Endothelial cell of umbilical vein (primary cell): ENCODE measurements at places on chromosomes 6 and 20.

DNA sequence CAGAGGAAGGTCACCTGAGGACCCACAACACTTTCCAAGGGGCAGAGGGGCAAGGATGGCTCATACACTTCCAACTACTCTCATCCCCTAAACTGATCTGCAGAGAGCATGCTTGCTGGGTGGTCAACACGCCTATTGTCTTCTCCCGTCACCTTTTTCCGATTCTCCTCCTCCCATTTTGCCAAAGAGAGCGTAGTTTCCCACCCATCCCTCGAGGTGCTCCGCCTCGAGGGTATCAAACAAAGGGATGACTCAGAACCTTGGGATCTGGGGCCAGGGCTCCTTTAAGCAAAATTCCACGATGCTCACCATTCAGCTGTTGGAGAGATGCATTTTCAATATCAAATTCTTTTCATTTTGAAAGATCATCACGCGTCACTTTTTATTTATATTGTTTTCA lies 507.5 kb upstream of the SULF2 start:
- H3K4me3 ChIP-seq = no peak overlapping the region
- peaks cover 33% of the 10 kb centered on the region for H3K4me1 ChIP-seq
- no peaks in the 10 kb centered on the region for H3K27me3 ChIP-seq

- H3K27ac ChIP-seq = no peak overlapping the region
- DNase-seq = no peak
- H3K4me1 ChIP-seq = no peaks in the 10 kb centered on the region
- H3K36me3 ChIP-seq = no peaks in the 10 kb centered on the region
Measured at GRCh38 chr6:18596531-18596835, 209.3 kb downstream of the RNF144B start.

DNA sequence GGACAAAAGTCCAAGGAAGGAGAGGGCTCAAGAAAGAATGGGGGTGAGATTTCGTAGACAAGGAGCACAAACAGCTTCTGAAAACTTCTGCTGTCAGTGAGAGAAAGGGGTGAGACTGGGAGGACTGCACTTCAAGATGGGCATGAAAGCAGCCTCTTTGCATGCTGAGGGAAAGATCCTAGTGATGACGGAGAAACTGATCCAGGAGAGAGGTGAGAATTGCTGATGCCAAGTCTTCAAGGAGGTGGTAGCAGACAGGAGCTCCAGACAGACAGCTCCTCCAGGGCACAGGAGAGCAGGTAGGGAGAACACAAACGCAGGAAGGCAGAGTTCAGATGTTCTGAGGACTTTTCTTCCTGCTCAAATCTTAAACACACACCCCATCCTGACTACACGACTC lies 303.9 kb downstream of the GMDS start:
- DNase-seq = no peak
- H3K4me3 ChIP-seq = no peak overlapping the region
- no peaks in the 10 kb centered on the region for H3K27me3 ChIP-seq
- no peaks in the 10 kb centered on the region for H3K4me1 ChIP-seq
- H3K27ac ChIP-seq = no peak overlapping the region

GRCh38 chr6:22466665-22467245 lies 102.6 kb upstream of the HDGFL1 start:
- H3K27ac ChIP-seq = no peak overlapping the region
- H3K4me3 ChIP-seq = no peak overlapping the region
- H3K36me3 ChIP-seq = no peaks in the 10 kb centered on the region
- peaks cover 24% of the 10 kb centered on the region for H3K4me1 ChIP-seq

DNA sequence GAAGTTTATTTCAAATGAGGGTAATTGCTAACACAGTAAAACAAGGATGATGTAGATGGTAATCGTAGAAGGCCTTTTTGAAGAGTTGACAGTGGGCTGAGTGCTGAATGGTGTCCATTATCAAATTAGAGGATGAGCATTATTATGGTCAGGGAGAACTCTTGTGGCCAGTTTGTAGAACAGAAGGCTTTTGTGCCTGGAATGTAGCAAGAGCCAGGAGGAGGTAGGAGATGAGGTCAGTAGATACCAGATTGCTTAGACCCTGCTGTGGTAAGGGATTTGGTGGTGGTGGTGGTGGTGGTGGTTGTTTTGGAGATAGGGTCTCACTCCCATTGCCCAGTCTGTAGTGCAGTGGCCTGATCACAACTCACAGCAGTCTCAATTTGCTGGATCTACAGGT lies 6.2 kb downstream of the CSE1L start:
- peaks cover 25% of the 10 kb centered on the region for H3K4me1 ChIP-seq
- H3K27ac ChIP-seq = no peak overlapping the region
- H3K27me3 ChIP-seq = no peaks in the 10 kb centered on the region
- no peaks in the 10 kb centered on the region for H3K36me3 ChIP-seq
- H3K4me3 ChIP-seq = no peak overlapping the region

GRCh38 chr6:5736016-5736738 lies 270.5 kb downstream of the NRN1 start:
- no peaks in the 10 kb centered on the region for H3K27me3 ChIP-seq
- no peak overlapping the region for H3K27ac ChIP-seq
- no peaks in the 10 kb centered on the region for H3K36me3 ChIP-seq

DNA sequence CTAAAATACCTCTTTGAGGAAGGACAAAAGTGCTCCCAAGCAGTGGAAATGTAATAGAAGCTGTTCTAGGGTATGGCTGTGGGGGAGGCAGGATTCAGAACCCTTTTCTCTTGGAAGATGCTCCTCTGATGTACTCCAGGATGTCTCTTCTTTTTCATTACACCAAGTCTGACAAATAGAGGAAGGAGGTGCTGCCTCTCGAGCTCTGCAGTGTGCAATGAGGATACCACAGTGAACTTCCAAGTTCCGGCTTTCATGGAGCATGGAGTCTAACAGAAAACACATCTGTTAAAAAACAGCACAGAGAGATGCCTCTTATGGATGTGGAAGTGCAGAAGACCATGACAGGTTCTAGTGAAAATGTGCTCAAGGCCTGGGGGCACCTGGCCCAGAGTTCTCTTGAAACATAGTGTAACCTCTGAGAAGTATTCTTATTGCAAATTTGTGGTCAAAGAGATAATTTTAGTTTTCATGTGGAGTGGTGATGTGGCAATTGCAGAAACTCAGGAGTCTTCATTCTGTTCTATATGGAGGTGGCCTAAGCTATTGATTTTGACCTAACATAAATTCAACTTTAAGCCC lies 362.0 kb upstream of the CITED2 start:
- no peak overlapping the region for H3K4me3 ChIP-seq
- no peaks in the 10 kb centered on the region for H3K36me3 ChIP-seq
- DNase-seq = no peak
- H3K27ac ChIP-seq = no peak overlapping the region
- peaks cover 12% of the 10 kb centered on the region for H3K4me1 ChIP-seq

- peaks cover 1% of the 10 kb centered on the region for H3K36me3 ChIP-seq
- H3K27ac ChIP-seq = no peak overlapping the region
- no peak for DNase-seq
- H3K4me3 ChIP-seq = no peak overlapping the region
- H3K4me1 ChIP-seq = peaks cover 14% of the 10 kb centered on the region
Measured at GRCh38 chr20:51423290-51423667, 119.2 kb downstream of the NFATC2 start.

DNA sequence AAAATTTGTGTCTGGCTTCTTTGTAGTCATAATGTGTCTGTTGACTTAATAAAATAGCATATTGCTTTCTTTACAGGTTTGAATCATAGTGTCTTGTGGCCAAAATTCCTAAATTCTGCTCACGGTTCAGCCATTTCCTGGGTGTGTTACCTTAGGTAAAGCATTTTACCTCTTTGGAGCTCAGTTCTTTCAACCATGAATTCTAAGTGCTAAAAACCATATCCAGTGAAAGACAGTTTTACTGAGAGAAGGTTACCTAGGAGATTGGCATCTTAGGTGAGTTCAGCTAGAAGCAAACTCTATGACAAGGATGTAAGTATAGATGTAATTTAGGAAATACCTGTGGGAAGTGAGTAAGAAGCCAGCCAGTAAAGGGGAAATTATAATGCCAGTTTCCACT lies 20.7 kb downstream of the CRYBG1 start:
- H3K27me3 ChIP-seq = peaks cover 9% of the 10 kb centered on the region
- no peaks in the 10 kb centered on the region for H3K36me3 ChIP-seq
- H3K4me3 ChIP-seq = no peak overlapping the region
- DNase-seq = no peak
- no peak overlapping the region for H3K27ac ChIP-seq

GRCh38 chr6:13538600-13538999 lies 35.8 kb upstream of the SIRT5 start:
- H3K4me3 ChIP-seq = no peak overlapping the region
- H3K27ac ChIP-seq = no peak overlapping the region
- no peak for DNase-seq
- no peaks in the 10 kb centered on the region for H3K36me3 ChIP-seq
- peaks cover 9% of the 10 kb centered on the region for H3K4me1 ChIP-seq

DNA sequence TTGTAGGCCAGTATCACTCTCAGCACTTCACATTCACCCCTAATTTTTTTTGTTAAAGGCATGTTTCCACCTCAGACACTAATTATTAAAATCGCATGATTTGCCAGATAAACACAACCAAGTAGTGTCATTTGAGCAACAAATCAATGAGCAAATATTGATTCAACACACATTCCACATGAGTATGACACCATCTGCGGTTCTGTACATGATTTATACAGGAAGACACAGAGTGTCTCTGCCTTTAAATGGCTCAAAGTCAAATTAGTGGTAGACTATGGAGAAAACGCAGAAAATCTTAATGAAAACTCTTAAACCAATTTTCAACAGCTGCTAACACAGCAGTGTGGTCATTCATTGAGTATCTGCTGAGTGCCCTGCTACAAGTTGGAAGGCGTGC lies 300.2 kb downstream of the SOX4 start:
- no peak for DNase-seq
- H3K27me3 ChIP-seq = no peaks in the 10 kb centered on the region
- no peak overlapping the region for H3K27ac ChIP-seq
- no peaks in the 10 kb centered on the region for H3K36me3 ChIP-seq
- H3K4me1 ChIP-seq = peaks cover 4% of the 10 kb centered on the region

DNA sequence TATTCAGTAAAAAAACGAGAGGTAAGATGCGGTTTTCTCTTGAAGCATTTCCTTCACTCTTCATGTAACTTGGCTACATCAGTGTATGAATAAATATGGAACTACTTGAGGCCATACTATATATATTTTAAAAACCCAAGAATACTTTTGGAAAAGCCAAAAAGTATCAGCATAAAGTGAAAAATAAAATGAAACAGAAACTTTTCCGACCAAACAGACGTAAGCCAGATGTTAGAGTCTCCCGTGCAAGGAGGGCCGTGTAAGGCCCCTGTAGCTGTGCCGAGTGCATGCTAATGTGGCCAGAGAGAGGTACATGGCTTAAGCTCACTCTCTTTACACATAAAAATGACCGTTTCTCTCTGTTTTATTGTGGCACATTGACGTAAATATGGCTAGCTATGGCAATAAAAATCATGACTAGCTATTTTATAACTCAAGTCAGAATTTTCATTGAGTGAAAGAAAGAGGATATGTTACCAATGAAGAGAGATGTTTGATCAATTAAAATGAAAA lies 140.1 kb upstream of the GMDS start:
- DNase-seq = no peak
- H3K4me3 ChIP-seq = no peak overlapping the region
- H3K36me3 ChIP-seq = no peaks in the 10 kb centered on the region
- H3K27me3 ChIP-seq = no peaks in the 10 kb centered on the region

DNA sequence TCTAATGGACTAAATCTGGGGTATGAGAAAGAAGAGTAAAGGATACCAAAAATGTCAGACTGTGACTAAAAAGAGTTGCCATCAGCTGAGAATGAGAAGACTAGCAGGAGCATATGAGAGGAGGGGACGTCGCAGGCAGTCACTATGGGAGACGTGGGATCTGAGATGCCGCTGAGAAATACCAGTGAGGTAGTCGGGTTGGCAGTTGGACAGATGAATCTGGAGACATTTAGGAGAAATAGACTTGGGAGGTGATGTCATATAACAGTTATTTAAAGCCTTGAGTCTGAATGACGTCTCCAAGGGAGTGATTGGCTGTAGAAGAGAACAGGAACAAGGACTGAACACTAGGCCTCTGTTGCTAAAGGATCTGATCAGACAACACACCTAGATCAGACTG lies 51.5 kb upstream of the TRIM26 start:
- peaks cover 2% of the 10 kb centered on the region for H3K4me1 ChIP-seq
- H3K4me3 ChIP-seq = no peak overlapping the region
- no peaks in the 10 kb centered on the region for H3K27me3 ChIP-seq
- DNase-seq = no peak

DNA sequence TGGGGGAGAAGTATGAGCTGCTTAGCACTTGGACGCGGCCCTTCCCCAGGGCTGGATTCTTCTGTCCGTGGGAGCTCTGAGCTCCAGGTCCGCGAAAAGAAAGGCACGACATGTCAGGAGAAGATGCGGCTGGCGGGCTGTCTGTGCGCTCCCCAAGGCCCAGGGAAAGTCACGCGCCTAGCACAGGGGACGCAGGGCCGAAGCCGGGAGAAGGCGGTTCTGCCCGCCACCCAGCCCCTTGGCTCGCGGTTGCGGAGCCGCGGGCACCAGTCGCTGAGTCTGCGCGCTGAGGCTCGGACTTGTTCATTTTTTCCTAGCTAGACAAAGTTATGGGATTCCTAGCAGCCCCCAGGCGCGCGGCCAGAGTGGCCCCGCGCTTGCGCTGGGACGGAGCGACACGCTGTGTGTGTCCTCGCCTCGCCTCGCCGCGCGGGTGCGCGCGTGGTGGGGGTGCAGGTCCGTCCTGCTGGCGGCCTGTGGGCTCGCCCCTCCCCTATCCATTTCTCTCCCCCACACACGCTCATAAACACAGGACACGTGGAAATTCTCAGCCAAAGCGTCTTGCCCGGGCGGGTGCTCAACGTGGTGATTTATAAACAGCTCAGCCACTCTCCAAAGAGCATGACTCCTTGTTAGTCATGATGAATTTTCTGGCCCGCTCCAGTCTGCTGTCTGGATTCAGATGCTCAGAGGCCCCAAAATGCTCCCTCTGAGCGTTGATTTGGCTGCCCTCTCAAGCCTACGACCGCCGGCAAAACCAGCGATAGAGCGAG lies 1.9 kb upstream of the POU3F2 start:
- H3K36me3 ChIP-seq = no peaks in the 10 kb centered on the region
- H3K27ac ChIP-seq = no peak overlapping the region
- no peak for DNase-seq
- H3K27me3 ChIP-seq = peaks cover 82% of the 10 kb centered on the region

DNA sequence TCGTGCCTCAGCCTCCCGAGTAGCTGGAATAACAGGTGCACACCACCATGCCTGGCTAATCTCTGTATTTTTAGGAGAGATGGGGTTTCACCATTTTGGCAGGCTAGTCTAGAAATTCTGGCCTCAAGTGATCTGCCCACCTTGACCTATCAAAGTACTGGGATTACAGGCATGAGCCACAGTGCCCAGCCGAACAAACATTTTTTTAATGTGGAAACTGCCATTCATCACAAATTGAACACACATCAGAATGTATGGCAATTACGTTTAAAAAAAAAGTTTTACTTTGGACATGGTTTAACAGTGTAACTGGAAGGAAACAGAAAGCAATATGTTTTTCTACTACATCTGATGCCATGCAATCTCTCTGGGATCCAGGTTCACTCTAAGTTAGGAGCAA lies 38.3 kb upstream of the LOC128125822 start:
- no peak for DNase-seq
- no peaks in the 10 kb centered on the region for H3K27me3 ChIP-seq
- no peak overlapping the region for H3K4me3 ChIP-seq
- H3K27ac ChIP-seq = no peak overlapping the region
- no peaks in the 10 kb centered on the region for H3K36me3 ChIP-seq
- no peaks in the 10 kb centered on the region for H3K4me1 ChIP-seq

GRCh38 chr20:58162986-58163385 lies 65.5 kb downstream of the ANKRD60 start:
- no peaks in the 10 kb centered on the region for H3K4me1 ChIP-seq
- no peaks in the 10 kb centered on the region for H3K36me3 ChIP-seq
- DNase-seq = no peak
- H3K27ac ChIP-seq = no peak overlapping the region

GRCh38 chr6:83889621-83890020 lies 30.1 kb downstream of the CYB5R4 start:
- peaks cover 3% of the 10 kb centered on the region for H3K4me1 ChIP-seq
- H3K36me3 ChIP-seq = no peaks in the 10 kb centered on the region
- H3K4me3 ChIP-seq = no peak overlapping the region
- DNase-seq = no peak
